H1 (cell line): ENCODE measurements at places on chromosomes 1 and 21. TPM values are rescaled to one million over a fixed set of nuclear protein-coding genes. Genes with fewer than 3 reads are reported as not detected.

GBP4 gene
- not detected in 2 replicates for total RNA-seq

GRCh38 chr1:232483826-232484225 lies 146.1 kb downstream of the SIPA1L2 start:
- no peak for DNase-seq

DNA sequence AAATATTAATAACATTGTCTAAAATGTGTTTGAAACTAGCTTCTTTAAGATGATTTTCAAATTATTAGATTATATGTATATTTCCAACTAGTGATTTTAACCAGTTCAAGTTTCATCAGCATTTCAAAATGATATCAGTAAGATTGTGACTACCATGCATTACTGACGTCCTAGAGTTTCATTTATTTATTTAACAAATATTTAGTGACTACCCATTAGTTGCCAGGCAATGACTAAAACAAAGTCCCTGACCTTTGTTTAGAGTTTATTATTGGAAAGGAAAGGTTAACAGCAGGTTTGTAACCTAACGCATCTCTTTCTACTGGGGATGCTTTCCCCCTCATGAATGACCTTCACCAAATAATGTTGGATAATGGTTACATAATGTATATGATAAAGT lies 7.6 kb upstream of the C4BPB start:
- DNase-seq = no peak

DNA sequence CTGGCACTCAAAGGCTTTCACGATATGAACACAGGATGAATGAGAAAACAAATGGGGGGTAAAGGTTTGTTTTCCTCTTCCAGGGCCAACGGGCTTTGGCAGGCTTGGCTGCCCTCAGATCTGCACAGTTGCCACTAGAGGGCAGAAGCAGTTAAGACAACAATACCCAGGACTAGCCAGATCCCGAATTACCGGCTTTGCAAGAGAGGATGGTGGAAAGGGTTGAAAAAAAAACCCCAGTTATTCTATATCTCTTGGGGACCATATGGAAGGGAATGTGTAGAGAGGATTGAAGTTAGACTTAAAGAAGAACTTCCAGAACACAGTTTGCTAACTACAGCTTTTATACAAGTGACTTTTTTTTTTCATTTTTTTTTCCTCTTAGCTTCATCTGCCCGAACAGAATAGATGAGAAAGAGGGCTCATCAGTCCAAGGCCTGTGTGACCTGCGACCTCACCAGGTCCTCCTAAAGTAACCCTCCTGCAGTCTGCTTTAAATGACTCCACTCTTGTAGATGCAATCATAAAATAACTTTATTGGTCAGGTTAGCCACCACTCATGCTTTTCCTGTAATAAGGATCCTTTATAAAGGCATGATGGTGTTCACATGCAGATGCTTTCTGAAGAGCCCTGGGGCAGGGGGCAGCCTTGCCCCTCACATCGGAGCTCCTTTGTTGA lies 10.7 kb downstream of the FMOD start:
- DNase-seq = no peak

- DNase-seq = no peak
These were observed 7.7 kb downstream of the IGSF8 start for GRCh38 chr1:160090760-160091159.

DNA sequence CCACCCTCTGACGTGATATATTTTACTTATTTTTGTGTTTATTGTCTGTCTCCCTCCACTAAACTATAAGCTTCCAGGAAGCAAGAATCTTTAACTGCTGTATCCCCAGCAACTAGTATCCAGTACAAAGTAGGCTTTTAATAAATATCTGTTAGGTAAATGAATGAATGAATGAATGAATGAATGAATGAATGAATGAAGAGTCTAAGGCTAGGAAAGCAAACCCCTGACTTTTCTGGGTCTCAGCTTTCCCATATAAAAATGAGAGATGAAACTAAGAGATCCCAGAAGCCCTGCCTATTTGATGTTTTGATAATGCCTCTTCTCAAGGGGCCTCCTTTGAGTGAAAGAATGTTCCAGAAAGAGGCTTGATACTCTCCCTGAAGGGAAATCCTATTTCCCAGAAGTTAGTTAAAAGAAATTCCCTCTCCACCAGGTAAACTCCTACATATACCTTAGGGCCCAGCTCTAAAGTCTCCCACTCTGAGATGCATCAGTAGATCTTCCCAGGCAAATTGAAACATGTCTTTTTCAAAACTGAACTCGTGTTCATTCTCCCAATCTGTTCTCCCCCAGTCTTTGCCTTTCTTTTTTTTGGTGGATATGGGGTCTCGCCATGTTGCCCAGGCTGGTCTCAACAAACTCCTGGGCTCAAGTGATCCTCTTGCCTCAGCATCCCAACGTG lies 7.8 kb downstream of the TTC39A start:
- DNase-seq = no peak

DNA sequence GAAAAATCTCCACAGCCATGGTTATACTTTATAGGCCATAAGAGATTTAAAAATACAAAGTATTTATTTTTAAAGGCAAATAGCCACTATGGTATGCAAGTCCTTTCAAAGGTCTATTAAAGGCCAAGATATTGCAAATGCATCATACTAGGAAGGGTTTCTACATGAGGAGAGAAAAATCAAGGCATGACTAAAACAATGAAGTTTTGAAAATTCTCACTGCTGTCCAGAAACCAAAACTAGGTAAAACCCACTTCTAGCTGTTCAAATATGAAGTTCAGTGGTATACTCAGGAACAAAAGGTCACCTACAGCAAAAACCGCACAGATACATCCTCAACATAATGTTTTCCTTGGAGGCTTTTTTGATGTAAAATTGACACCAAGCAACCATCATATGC lies 75.0 kb downstream of the EPS15 start:
- no peak for DNase-seq

DNA sequence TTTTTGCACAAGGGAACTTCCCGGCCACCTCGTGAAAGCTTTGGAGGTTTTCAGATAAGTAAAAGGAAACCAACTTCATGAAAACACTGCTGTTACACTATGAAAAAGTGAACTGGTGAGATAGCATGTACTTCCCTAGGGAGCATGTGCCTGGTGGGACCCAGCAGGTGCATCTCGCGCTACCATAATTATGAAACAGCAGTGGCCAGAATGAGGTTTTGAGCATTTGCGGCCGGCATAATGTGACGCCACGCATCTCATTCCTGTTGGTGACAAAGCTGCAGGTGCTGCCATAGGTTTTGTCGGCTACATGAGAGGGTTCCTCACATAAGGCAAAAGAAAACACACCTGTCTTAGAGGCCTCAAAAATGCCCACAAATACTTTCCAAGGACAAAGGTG lies 1.7 kb downstream of the KRTAP10-3 start:
- DNase-seq = no peak

DNA sequence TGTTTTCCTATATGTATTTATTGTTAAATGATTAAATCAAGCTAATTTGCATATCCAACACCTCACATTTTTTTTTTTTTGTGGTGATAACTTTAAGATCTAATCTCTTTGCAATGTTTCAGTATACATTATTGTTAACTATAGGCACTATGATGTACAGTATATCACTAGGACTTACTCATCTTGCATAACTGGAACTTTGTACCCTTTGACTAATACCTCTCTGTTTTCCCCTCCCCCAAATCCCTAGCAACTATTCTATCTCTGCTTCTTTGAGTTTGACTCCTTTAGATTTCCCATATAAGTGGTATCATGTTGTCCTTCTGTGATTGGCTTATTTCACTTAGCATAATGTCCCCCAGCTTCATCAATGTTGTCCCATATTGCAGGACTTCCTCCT lies 9.7 kb upstream of the C1orf53 start:
- DNase-seq = no peak

PHLDA3 gene
- total RNA-seq = 27.5 and 27.7 TPM in 2 replicates

DNA sequence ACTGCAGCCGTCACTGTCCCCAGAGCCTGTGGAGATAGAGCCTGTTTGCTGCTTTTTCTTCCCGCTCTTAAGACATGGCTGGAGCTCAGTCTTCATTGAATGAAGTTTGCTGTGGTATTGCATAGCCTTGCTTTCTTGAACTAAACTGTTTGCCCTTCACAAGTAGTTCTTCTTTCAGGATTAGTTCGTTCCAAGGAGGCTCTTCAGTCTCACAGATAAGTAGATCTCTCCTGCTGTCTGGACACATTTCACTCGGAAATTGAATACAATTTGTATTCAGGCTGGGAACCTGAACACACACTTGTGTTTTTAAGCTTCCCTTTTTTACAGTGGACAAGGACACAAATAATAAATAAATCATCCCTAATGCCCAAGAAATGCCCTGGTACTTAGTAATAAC lies 34.7 kb downstream of the IFNAR1 start:
- no peak for DNase-seq

DNA sequence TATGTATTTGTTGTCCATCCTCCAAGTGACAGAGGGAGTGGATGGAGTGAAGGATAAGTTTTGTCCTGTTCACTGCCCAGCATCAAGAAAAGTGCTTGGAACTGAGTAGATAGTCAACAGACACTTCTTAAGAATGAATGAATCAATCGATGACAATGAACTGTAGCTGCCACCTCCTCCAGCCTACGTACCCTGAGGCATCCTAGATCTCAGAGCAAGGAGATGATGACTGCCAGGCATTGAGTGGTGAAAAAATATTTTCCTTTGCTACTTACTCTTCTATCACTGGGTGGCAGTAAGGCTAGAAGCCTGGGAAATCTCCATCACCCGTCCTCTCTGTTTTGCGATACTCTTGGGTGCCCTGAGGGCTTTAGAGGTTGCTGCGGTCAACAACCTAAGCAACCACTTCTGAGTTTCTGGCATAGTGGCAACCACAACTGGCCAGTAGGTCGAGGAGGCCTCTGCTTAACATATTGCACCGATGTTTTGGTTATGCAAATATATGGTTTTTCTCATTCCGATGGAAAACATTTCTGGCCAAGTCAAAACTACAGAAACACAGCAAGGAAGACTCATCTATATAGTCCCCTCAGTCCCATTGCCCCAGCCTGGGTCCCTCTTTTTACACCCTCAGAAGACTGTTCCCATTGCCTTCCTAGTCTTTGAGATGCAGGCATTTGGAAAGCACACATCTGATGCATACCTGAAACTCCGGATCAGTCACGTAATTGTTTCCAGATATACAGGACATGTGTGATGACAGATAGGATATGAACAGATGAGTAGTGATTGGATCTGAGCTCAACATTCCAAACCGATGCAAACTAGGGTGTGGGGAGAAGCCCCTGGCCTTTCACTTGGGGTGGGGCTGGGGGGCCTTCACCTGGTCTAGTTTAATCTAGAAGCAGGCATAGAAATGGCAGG lies 136.8 kb downstream of the RUNX1 start:
- DNase-seq = no peak
